Substantia nigra (tissue), 51 donors: ENCODE measurements at places on chromosomes 6 and 20.

DNA sequence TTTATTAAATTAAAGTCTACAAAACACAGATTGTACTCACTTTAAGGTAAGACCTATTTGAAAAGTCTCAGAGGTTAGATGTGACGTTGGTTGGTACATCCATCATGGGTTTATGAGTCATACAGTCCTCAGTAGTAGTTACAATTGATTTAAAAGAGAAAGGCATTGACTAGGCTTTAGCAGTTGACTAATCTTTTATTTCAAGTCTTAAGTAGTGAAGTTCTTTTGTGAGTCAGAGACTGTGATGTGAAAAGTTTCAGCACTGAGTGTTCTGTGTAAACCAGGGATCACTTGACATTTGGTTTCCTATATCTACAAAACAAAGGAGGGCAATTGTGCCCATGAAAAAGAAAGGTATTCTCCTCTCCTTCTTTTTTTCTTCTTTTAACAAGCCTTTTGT lies 221.3 kb downstream of the GRIK2 start:
- DNase-seq: no peak

DNA sequence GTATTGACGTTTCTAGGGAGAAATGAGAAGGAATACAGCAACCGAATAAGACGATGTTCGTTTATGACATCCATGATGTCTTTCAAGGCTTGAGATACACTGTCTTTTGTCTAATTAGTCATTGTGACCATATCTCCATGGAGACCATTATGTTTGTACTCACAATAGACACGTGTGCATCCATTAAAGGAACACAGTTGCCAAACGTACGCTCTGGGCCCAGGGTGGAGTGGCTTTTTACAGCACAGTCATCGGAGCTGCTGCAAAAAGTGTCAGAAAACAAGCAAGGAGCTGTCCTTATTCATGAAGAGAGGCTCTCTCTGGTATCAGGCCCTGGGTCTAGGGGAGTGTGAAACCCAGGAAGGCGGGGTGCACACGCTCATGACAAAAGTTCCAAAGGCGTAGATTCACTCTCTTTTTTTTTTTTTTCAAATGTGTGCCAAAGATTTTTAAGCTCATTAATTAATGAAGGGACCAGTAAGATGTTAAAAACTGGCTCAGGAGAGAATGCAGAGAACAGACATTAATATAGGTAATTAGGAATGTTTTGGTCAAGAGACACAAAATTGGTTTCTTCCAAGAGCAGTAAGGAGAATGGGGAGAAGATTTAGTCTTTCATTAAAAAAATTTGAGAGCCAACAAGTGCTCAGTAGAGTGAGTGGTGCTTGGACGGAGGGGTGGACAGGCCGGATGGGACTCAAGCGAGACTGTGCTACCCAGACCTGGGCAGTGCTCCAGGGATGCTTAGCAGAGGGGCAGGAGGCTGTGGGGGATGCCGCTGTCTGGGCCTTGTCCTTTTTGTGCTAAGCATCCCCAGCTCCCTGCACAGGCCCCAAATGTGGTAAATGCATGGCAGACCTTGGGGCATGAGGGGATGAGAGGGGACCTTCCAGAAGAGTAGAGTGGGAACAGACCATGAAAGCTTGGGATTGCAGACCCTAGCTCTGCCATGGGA lies 34.9 kb upstream of the GTSF1L start:
- no peak for DNase-seq

GRCh38 chr20:40754339-40754943 lies 65.4 kb upstream of the MAFB start:
- no peak for DNase-seq

GRCh38 chr20:38870733-38871559 lies 55.3 kb upstream of the FAM83D start:
- no peak for DNase-seq

GRCh38 chr6:157943249-157943963 lies 38.3 kb upstream of the SYNJ2 start:
- DNase-seq: no peak

GRCh38 chr6:160222491-160222890 lies 36.1 kb downstream of the SLC22A2 start:
- no peak for DNase-seq

- DNase-seq: no peak
Observed at GRCh38 chr6:36657271-36657670, 21.2 kb upstream of the CDKN1A start.

- DNase-seq: no peak
Observed at GRCh38 chr20:6863798-6864201, 96.3 kb downstream of the BMP2 start.

DNA sequence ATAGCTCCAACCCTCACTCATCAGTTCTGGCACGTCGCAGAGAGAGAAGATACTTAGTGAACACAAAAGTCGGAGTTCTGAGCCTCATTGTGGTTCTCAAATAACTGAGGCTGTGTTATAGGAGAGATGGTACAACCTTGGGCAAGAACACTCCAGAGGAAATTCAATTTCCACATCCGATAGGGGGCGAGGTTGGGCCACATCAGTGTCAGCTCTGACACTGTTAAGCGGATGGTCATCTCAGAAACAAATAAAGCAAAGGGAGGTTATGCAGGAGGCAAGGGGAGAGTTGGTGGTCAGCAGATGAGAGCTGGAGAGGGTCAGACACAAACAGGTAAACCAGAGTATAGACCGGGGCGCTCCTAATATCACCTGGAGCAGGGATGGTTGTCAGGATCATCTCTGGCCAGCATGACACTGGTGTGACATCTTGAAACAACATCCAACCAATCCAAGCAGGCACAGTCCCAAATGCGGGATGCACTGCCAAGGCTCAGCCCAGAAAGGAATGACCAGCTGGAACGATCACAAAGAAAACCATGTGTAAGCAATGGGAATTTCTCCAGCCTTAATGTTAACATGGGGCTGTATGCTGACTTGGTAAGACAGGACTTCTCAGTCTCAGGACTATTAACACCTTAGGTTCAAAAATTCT lies 331.8 kb downstream of the HACE1 start:
- no peak for DNase-seq

DNA sequence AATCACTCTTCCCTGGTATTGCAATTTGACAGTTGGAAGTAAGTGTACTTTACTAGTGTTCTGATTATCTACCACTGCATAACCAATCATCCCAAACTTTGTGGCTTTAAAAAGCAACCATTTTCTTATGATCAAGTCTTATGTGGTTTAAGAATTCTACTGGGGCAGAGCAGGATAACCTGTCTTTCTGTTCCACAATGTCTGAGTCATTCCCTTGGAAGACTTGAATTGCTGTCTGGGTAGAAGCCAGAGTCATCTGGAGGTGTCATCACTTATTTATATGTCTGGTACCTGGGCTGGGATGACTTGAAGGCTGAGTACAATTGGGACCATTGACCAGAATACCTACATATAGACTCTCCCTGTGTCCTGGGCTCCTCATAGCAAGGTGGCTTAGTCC lies 644.3 kb downstream of the HDGFL1 start:
- no peak for DNase-seq

GRCh38 chr6:11366934-11367637 lies 134.6 kb upstream of the NEDD9 start:
- DNase-seq: no peak

DNA sequence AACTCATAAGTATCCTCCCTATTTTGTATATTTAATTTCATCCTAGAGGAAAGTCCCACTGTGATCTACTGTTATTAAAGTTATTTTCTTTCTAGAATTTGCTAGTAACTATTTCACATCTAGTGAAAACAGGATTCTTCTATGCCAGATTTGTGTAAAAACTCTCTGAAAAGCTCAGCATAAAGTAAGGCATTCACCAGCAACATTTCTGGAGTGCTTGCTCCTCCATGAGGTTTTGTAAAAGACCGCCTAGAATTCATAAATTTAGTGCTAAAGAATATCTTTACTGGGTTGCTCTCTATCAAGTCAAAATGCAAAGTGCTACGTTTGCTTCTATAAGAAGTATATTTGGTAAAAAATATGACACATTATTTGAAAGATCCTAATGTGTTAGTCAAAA lies 173.5 kb upstream of the IRAK1BP1 start:
- no peak for DNase-seq

GRCh38 chr6:5782783-5783547 lies 223.8 kb downstream of the NRN1 start:
- DNase-seq: no peak

- DNase-seq: no peak
Observed at GRCh38 chr20:17612287-17612991, 42.6 kb downstream of the DSTN start.
